Stimulated activated CD4-positive, alpha-beta T cell treated with anti-CD3 and anti-CD28 coated beads, TNF-alpha, amount 100 ng/mL, for 48 hours (primary cell): ENCODE measurements at places on chromosomes 4 and X.

DNA sequence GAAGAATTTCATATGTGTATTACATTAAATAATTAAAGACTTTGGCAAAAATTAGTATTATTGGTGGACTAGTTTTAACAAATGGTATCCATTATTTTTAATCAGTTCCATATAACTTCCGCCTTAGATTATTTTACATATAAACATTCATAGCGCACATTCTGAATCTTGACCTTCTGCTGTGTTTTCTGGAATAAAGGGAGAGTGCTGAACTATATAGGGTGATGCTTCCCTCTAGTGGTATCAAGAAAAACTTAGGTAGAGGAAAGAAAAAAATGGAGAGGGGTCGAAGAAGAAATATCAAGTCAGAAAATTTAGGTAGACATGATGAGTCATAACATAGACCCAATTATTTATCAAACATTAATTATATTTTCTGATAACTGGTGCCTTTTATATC, 155.6 kb upstream of the PACRGL start:
- DNase-seq: no peak

GRCh38 chrX:12149670-12150407, 11.6 kb downstream of the FRMPD4 start:
- no peak for DNase-seq

DNA sequence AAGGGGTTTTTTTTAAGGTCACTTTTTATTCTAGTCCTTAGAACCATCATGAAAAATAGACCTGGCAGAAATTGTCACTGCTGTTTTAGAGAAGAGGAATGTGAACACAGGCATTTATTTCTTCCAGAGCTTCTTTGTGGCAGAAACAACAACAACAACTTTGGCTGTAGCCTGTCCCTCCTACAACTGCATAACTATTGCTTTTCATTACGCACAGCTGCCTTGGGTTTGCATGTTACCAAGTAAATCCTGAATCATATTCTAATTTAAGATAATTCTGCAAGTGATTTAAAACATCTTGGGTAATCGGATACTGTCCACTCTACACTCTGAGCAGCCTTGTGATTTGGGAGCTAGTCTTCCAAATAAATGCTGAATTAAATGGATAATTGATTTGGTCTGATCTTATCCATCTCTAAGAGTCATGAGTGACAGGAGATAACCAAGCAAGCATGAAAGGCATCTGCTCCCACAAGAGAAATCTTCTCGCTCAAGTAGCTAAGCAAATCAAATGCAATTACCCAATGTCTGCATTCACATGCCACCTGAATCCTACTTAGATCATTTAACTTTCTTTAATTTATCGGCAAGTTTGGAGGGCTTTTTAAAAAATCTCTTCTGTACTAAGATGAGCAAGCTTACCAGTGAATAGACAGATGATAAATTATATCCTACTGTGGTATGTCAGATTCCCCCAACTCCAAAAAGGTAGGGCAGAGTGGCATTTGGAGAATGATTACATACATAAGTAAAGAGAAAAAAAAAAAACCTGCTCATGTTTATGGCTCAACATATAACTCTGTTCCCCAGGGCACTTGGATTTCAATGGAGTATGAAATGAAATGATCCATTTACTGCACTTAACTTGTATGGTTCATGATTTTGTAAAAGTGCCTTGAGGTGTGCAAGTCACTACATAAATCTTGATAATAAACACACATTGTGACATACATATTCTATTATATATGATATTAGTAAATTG, 73.6 kb downstream of the EGF start:
- DNase-seq: no peak

GRCh38 chrX:40006106-40007017, 91.4 kb downstream of the BCOR start:
- no peak for DNase-seq

GRCh38 chr4:187929024-187929423, 66.5 kb upstream of the ZFP42 start:
- DNase-seq: no peak

DNA sequence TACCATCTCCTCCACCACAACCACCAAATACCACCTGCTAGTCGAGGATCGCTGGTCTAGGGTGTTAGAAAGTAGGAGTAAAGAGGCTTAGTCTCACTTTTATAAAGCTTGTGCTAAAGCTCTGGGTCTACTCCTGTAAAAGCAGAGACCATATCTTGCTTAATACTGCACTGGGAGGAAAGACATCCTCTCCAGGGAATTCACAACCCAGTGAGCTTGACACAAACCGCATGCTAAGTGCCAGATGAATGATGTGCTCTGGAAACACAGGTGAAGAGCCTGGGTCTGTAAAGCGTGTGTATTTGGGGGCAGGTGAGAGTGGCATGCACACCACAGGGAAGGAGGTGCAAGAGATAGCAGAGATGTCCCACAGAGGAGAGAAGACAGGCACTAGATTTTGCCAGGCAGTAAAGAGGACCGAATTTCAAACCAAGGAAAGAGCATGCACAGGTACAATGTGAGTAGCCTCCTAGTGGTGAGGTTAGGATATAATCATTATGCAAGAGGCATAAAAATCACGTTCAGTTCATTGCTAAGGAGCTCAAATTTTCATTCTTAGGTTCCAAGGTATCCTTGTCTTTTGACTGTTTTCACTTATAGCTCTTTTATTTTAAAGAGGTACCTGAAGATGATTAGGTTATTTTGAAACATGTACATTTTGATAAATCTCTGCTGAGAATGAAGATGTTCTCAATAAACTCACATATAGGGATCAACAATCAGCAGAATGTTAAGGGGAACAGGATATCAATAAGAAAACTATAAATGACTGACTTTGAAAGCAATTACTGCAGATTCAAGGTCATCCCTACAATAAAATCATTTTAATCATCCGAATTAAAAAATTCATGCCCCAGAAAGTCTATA, 20.7 kb downstream of the TAPT1 start:
- DNase-seq: no peak
